ENCODE measurements at places on chromosomes 7 and 10.

- DNase-seq, result no peak
These were observed 17.7 kb downstream of the ABCA13 start for GRCh38 chr7:48188776-48189520.

DNA sequence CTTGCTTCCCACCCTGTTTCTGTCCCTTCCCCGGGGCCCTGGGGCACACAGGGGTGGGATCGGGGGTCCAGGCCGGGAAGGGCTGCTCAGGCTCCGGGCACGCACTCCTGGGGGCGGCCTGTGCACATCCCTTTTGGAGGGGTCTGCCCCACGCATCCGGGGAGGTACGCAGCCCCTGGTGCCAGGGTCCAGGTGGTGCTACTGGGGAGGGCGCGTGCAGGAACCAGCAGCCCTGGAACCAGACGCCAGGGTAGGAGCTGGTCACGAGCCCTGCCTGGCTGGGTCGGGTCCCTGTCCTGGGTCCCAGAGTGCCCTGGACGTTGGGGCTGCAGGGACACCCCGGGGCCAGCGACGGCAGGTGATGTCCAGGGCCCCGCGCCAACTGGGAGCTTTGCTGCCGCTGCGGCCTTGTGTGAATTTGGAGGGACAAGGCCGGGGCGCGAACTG lies 53.4 kb downstream of the GLRX3 start:
- DNase-seq, result no peak

DNA sequence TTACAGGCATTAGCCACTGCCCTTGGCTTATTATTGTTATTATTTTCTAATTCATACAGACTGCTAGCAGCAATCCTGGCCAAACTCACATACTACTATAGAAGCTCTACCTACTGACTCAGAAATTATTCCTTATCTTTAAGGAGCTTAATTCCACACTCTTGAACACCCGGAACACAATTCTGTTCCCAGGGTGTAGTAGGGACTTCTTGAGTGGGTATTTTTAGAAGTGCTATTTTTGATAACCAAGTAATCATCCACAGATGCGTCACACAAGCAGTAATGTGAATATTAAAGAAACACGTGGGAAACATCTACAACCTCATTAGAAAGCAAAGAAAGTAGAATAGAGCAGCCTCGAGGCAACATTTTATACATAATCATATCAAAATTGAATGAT lies 149.2 kb downstream of the PTEN start:
- DNase-seq, result no peak

DNA sequence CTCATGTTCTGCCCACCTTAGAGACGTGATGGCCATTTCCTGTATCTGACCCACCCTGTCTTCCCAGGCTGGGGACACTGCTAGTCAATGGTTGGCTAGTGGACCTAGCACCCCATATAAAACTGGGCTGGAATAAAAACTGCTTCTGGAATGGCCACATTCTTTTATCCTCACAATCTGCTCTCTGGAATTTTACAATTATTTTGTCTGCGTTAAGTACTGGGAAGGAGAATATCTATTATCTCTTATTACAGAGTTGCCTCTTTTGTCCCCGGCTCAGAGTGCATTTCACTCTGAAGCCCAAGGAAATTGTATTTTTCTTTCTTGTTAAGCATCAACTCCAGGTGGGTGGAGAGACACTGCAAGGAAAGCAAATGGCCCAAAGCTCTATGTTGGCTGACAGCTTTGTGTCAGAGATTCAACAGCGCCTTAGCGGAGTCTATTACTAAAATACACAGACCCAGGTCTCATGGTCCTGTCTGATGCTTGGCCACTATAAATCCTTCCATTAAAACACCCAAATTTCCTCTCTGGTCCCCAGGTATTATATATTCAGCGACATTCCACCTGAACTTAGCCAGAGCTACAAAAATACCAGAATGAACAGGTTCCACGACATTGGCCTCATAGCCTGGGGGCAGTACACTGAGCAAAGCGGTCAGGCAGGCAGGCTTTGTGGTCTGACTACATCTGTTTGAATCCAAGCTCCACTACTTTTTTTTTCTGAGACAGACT lies 121.7 kb downstream of the PRPF18 start:
- DNase-seq, result no peak

- DNase-seq, result no peak
These were observed 211.5 kb downstream of the GPAM start for GRCh38 chr10:111972109-111972508.

- DNase-seq, result no peak
These were observed 99.1 kb upstream of the JCAD start for GRCh38 chr10:30158325-30158960.

DNA sequence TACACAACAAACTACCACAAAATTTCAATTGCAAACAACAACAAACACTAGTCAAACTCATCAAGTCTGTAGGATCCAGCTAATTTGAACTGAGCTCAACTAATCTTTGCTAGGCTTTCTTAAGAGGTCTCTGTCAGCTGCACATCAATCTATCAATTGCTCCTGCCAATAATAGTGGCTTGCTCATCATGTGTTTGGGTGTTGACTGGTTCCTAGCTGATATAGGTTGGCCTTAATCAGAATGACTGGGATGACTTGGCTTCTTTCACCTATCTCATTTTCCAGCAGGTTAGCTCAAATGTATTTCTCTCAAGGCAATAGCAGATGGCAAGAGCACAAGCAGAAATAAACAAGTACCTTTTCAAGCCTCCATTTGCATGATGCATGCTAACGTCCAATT lies 370.3 kb upstream of the NFE2L3 start:
- no peak for DNase-seq

DNA sequence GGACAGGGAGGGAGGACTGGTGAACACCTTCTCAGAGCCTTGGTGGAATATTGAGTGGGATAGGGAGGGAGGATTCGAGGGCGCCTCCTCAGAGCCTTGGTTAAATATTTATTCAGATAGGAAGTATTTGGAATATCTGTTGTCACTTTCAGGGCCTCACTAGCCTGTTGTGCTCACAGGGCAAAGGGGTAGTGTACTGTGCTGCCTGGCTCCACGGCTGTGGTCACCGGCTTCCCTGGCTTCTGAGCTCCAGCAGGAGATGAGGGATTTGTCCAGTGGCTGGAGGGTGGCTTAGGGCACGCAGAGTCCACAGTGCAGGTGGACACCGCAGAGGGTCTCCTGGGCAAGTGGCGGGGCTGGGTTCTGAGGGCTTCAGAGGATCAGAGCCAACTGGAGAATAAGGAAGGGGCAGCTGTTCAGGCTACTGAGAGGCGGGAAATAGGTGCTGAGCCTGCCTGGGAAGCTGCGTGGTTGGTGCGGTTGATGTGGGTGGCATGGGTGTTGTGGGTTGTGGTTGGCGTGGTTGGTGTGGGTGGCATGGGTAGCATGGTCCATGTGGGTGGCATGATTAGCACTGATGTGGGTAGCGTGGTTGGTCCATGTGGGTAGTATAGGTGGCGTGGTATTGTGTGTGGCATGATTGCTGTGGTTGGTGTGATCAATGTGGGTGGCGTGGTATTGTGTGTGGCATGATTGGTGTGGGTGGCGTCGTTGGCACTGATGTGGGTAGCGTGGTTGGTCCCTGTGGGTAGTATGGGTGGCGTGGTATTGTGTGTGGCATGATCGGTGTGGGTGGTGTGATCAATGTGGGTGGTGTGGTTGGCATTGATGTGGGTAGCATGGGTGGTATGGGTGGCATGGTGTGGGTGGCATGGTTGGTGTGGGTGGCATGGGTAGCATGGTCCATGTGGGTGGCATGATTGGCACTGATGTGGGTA lies 16.7 kb downstream of the INPP5A start:
- DNase-seq, result no peak

GRCh38 chr10:133419211-133419950 lies 5.0 kb downstream of the SPRN start:
- DNase-seq, result no peak

- DNase-seq, result no peak
These were observed 509.1 kb downstream of the INHBA start for GRCh38 chr7:41193738-41194282.

DNA sequence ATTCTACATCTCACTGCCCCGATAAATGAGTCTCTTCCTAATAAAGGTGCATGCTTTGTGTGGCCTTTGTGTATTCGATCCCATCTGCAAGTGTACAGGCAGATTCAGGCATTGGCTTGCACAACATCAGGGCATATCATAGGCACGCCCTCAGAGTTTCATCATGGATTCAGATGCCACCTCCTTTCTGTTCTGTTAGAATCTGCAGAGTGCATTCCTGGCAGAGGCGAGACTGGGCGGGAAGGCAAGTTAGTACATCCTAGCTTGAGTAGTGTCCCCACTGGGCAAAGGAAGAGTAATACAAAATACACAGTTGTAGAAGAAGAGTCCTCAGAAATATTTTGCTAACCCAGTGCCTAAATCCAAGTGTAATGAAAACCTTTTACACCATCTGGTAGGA lies 346.5 kb upstream of the GALNT17 start:
- no peak for DNase-seq

DNA sequence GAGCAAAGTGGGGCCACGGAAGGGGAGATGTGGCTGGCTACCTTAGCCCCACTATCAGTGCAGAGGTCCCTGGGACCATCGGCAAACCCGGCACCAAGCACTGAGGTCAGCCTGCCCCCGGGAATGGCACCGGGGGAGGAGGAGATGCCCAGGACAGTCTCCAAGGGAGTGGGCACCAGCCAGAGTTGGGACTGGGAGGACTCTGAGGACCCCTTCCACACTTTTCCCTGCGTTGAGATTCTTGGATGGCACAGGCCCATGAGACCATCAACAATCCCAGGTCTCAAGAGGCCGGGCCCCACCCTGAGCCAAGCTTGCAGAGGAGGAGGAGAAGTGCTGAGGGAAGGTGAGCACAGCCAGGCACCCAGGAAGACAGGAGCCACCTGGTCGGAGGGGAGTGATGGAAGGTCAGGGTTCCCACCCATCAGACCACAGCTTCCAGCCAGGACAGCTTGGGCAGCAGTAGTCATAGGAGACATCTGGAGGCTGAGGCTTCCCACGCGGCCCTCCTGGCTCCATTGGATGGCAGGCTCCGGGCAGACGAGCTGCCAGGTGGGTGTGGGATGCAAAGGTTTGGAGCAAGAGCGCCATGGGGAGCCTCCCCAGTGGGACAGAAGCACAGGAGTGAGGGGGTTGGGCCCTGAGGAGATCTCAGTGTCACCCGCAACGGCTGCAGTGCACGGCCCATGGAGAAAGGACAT lies 2.6 kb upstream of the OPN4 start:
- no peak for DNase-seq

DNA sequence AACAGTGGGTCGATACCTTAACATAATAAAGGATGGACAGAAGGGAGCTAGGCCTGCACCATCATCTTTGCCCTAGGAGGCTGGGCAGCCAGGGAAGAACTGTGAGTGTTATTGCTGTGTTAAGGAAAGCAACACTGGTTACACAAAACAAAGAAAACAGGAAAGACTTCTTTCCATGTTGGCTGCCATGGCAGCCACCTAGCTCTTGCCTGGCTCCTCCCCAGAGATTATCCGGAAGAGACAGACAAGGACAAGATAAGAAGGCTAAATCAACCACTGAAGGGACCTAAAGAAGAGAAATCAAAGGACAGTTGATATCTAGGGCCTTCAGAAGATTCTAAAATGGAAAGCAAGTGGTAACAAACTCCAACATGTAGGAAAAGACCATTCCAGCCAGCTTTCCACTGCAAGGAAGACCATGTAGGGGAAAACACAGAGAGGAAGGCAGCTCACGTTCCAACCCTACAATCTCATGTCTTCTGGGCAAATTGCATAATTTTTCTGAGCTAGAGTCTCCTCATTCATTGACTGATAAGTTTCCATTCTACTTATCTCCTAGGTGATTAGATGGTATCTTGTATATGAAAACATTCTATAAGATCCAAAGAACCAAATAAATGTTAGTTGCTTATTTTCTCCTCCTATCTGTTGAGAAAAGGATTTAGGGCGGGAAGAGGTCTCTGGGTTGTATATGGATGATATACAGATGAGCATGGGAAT lies 51.2 kb downstream of the SP8 start:
- no peak for DNase-seq

- DNase-seq, result no peak
These were observed 48.4 kb upstream of the PLXDC2 start for GRCh38 chr10:19767876-19768275.

DNA sequence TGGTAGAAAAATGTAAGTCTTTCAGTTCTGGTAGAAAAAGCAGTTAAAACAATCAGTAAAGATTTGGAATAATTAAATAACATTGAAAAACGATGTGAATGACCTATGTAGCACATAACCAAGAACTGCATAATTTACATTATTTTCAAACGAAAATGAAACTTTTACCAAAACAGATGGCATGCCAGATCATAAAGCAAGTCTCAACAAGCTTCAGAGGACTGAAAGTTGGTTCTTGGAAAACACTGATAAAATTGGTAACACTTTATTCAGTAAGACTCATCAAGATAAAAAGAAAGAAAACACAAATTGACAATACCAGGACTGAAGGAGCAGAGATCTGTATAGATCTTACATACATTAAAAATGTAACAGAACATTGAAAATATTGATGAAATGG lies 92.8 kb downstream of the VIPR2 start:
- no peak for DNase-seq

DNA sequence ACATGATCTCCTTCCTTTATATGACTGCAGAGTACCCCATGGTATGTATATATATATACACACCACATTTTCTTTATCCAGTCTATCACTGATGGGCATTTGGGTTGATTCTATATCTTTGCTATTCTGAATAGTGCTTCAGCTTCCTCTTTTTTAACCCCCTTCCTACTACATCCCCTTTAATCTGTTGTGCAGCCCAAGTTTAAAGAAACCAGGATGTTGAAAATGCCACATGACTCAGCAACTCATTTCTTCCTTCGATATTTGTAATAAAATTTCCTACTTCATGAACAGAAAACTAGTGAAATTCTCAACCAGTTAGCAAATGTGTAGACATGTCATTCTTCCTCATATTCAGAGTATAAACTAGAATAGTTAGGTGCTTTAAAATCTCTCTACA lies 1245.7 kb upstream of the SORCS1 start:
- DNase-seq, result no peak

- no peak for DNase-seq
These were observed 52.6 kb downstream of the SH3PXD2A start for GRCh38 chr10:103802637-103803353.

DNA sequence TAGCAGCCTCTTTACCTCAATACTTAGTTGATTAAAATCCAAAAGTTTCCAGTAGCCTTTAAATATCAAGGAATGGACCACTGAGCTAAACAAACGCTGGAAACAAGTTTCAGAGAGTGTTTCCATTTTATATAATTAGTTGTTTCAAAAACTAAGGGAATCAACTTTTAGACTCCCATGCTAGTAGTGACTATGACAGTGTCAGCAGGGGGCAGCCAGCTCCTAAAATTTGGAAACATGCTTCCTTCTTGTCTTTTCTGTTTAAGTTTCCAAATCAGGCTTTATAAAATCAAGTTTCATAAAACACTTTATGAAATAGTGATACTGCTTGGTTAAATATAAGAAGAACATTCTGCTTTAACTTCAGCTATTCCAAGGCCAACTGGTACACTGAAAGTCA lies 138.2 kb upstream of the TMEM229A start:
- DNase-seq, result peak; percentile 35

- DNase-seq, result no peak
These were observed 162.6 kb downstream of the SDK1 start for GRCh38 chr7:3463696-3464095.

- DNase-seq, result no peak
These were observed 108.2 kb downstream of the INPP5A start for GRCh38 chr10:132645630-132646442.

- DNase-seq, result no peak
These were observed 596.6 kb downstream of the SDK1 start for GRCh38 chr7:3897430-3898372.

- no peak for DNase-seq
These were observed 110.5 kb downstream of the EBF3 start for GRCh38 chr10:129853562-129853903.

GRCh38 chr10:129761197-129761972 lies 202.7 kb downstream of the EBF3 start:
- DNase-seq, result no peak

GRCh38 chr7:68858497-68858896 lies 739.8 kb upstream of the AUTS2 start:
- no peak for DNase-seq

All from retina (tissue), 1 donor.